Thymus (tissue), 14 donors: ENCODE measurements at places on chromosomes 3 and 15.

DNA sequence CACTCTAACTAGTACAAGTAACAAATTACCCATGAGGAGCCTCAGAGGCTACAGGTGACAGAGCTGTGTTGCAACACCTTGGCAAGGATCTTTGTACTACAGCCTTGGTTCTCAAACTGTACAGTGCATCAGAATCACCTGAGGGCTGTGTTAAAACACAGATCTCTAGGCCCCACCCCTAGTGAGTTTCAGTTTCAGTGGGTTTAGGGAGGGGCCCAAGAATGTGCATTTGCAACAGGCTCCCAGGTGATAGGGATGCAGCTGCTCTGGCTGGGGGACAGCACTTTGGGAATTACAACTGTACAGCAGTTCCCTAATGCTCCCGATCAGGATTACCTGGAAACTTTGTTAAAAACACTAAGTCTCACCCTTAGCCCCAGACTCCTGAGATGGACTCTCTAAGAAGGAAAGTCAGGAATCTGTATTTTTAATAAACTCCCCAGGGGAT lies 66.1 kb upstream of the NR2F2 start:
- peak; percentile 4 for DNase-seq

GRCh38 chr15:58517252-58517681 lies 85.5 kb downstream of the LIPC start:
- DNase-seq, result peak; percentile 58

DNA sequence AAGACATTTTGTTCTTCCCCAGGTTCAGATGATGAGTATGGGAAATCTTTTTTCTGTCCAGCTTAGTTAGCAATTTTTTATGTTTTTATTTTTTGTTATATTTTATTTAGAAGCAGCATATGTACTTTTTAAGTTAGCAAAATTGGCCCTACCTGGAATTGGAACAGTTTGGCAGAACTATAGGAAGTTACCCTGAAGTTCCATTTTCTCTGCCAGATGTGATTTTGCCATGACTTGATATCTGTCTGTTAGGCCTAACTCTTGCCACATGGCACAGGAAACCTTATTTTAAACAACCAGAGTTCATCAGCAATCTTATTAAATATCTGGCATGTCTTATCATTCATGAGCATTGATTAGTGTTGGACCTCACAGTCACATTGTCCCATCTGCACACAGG lies 67.1 kb downstream of the ADAMTSL3 start:
- no peak for DNase-seq

- DNase-seq, result no peak
Measured at GRCh38 chr3:108031895-108032294, 58.9 kb downstream of the CD47 start.

DNA sequence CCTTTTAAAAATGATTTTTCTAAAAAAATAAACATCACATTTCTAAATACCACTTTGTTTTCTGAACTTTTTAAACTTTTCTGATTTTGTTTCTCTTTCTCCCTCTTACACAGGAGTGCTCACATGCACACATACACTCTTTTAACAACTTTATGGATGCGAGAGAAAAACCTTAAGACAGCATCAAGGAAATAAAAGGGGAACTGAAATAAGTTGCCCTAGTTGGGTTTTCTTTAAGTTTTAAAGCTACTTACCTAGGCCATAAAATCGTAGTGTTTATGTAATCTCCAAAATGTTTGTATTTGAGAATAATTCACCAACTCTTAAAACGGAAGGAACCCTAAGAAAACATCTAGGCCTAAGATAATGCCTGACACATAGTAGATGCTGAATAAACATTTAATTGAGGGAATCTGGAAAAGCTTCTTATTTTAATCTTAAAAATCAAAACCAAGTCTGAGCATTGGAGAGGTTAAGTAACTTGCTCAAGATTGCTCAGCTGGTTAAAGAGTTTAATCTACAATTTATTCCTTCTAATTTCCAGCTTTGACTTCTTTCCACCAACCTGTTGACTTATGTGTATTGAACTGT lies 1.2 kb upstream of the BBX start:
- no peak for DNase-seq

- no peak for DNase-seq
Measured at GRCh38 chr15:85609492-85609891, 185.2 kb downstream of the KLHL25 start.

DNA sequence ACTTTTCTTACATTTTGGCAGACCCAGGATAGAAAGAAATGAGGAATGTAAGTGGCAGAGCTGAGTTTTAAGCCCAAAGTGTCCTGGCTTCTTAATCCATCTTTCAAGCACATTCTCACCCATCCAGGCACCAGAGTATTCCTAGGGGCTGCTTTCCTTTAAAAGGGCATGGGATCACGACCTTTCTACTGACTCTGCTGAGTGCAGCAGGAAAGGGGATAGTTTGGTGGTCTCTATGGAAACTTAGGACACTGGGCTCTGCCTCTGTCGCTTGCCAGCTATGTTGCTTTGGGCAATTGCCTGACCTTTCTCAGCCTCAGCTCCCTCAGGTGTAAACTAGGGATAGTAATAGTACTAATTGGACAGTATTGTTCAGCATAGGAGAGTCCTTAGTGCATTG lies 458.4 kb downstream of the PDCD6IP start:
- no peak for DNase-seq

GRCh38 chr3:52792961-52793695 lies 1.5 kb upstream of the ITIH3 start:
- no peak for DNase-seq

DNA sequence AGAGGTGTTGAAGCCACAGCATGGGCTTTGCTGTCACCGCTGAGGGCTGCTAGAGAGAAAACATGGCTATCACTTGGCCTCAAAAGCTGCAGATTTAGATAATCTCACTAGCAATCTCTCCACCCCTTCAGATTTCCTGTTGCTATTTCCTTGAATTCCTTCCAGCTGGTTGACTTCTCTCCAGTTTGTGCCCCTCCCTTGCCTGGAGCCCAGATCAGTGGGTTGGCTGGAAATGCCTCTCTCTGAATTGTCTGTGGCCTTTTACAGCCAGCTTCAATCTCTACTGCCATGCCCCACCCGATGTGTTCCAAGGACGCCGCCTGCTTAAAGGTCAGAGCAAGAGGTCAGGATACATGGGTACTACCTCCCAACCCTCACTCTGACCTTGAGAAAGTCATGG lies 294.1 kb downstream of the NTRK3 start:
- no peak for DNase-seq

DNA sequence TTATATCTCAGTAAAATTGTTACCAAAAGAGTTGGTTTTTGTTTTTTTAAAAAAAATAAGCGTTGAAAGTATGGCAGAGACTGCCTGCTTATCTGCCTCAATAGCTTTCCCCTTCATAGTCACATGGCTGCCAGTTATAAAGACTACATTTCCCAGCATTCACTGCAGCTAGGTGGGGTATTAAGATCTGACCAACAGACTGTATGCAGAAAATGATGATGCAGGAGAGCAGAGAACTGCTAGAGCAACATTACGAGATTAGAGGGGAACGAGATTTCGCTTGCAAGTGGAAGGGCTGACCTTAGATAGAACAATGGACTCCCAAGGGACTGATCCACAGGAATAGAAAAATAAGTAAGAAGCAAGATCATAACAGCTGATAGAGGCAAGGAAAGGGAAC lies 14.3 kb downstream of the RHOA start:
- no peak for DNase-seq

DNA sequence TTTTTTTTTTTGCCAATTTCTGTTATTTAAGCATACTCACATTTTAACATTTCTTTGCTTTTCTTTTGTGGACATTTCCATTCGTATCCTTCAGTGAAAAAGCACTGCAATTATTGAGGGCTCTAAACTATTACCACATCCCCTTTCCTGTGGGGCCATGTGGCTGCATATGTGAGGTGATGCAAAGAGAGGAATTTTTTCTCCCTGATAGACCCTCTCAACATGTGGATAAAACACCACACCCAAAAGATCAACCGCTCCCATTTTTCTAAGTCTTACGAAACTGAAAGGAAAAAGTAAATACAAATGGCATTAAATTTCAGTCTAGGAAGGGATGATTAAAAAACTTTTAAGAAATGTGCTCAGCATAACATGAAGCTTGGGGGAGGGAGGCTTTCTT lies 68.8 kb downstream of the DNAJC13 start:
- DNase-seq, result no peak

- no peak for DNase-seq
Measured at GRCh38 chr3:181919375-181919774, 207.7 kb downstream of the SOX2 start.

DNA sequence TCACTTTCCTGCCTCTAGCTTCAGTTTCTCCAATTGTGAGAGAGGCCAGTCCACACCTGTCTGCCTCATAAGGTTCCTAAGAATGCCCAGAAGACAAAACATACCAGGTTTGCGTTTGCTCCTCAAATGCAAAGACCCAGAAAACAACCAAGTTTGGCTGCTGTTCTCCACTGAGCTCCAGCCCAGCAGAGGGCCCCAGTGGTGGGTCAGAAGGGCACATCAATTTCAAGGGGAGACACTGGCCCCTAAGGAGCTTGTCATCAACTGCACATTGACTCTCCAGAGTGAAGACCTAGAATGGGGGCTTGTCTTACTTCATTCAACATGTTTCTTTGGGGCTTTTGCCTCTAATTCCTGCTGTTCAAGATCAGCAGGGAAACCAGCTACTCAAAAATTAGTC lies 127.9 kb upstream of the SLC6A11 start:
- no peak for DNase-seq

GRCh38 chr15:80343554-80343992 lies 60.6 kb upstream of the ARNT2 start:
- DNase-seq, result no peak

DNA sequence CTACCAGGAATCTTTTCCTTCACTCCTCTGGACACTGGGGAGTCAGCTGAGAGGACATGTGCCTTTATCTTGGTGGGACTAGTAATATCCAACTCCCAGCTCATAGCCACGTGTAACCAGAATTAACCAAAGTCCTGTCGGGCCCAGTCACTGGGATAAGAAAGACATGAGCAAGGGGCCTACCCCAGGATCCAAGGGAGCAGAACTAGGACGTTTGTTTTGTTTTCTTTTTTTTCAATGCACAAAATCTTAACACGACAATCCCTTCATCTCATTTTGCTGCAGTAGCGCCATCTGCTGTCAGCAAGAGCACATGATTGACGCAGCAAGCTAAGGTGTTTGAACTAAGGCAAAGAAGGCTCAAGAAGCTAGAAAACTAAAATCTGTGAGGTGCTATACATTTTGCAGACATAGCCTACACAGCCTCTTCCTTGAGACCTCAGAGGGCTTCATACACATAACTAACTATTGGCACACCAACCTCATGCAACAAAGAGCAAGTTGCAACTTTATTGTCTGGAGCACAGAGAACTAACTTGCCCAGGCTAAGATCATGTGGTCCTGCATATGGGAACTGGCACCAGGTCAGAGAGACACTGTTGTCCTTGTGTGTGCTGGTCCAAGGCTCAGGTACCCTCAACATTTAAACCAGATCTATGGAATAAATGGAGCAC lies 43.6 kb downstream of the RLBP1 start:
- DNase-seq, result peak; percentile 61

DNA sequence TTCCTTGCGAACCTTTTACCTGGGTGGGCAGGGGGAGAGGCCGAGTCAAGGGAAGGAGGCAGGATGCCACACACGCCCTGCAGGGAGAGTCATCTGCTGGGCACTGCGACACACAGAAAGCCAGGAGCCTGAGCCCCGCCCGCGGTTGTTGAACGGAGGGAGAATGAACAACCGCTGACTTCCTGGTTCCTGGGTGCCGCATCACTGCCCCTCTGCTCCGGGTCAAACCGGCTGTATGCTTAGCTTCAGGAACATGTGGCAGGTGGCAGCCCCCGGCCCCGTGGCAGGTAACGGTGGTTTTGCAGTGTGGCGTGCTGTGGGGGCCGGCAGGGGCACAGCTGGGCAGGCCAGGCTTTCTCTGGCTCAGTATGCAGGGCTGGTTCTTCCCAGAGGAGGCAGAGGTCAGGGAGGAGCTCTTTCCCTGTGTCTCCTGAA lies 33.4 kb downstream of the APBA2 start:
- no peak for DNase-seq

GRCh38 chr15:58014470-58014869 lies 51.0 kb downstream of the ALDH1A2 start:
- DNase-seq, result no peak

DNA sequence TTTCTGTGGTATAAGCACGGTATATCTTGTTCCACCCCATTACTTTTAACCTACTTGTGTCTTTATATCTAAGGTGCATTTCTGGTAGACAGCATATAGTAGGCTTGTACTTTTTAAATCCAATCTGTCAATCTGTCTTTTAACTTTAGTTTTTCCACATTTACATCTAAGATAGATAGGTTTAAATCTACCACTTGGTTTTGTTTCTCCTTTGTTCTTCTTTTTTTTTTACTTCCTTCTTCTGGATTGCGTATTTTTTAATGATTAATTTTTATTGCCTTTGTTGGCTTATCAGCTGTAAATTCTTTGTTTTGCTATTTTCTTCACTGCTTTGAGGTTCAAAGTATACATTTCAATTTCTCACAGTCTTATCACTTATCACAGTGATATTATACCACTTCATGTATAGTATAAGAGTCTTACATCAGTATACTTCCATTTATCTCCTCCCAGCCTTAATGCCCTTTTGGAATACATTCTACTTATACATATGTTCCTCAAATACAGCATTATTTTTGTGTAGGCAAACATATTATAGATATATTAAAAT lies 31.0 kb downstream of the IQCB1 start:
- DNase-seq, result no peak

GRCh38 chr3:144463911-144464310 lies 492.3 kb downstream of the DIPK2A start:
- no peak for DNase-seq
